Activated CD8-positive, alpha-beta memory T cell treated with anti-CD3 and anti-CD28 coated beads for 1 hour (primary cell): ENCODE measurements at places on chromosomes 1 and 21.

GRCh38 chr1:151372058-151372934, at the start of gene SELENBP1:
Gene SELENBP1, minus strand, starts transcription at chr1:151372705. Its CDS starts 64 bp downstream, at chr1:151372641.
- no peak for DNase-seq

- no peak for DNase-seq
These were observed 15.6 kb upstream of the ETV3 start for GRCh38 chr1:157153746-157154145.

DNA sequence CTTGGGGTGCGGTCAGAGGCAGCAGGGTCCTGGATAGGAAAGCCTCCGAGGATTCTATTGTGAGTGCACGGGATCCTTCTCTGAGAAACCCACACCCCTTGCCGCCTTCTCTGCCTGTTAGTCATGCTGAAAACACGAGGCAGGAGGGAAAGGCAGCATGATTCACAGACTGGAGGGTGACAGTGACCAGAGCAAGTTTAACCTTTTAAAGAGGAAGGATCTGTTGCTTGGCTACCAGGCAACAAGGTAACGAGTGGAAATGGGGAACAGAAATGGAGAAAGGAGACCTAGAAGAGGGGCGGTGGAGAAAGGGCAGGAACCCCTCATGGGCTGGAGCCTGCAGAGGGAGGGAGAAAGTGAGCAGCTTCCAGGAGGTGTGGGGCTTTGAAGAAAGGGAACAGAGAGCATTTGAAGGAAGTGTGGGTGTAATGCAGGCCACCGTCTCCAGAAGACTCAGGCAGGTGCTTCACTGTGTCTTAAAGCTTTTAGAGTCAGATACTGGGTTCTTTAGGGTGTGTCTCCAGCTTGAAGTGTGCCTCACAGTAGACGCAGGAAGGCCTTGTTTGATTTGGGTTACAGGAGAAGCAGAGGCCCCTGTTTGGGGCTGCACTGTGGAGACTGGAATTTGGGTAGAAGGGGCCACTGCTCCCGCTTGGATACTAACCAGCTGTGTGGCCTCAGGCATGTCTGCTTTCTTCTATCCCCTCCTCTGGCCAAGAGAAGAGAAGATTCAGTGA, 19.1 kb downstream of the OPTC start:
- no peak for DNase-seq

- DNase-seq = no peak
These were observed 11.5 kb downstream of the RAP1GAP start for GRCh38 chr1:21657456-21658190.

- no peak for DNase-seq
These were observed 150.7 kb upstream of the ZNF644 start for GRCh38 chr1:91172541-91172940.

GRCh38 chr1:61742620-61743430, 545 bp downstream of the PATJ start:
- no peak for DNase-seq

DNA sequence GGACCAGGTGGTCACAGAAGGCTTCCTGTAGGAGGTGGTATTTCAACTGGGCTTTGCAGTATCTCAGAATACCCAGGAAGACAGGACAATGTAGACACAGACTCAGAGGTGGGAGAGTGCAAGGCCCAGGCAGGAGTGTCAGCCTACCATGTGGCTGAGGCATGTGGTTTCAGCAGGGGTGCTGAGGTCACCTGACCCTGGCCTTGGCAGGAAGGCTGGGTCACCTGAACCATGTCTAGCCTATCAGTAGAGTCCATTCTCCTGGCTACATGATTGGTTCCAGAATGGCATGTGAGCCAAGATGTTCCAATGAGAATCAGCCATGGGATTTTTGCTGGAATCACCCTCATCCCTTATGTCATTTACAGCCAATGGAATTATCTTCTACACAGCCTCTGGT, 169.4 kb downstream of the ACTL8 start:
- DNase-seq = no peak

GRCh38 chr1:35854989-35855700, 27.9 kb upstream of the AGO1 start:
- DNase-seq = no peak

DNA sequence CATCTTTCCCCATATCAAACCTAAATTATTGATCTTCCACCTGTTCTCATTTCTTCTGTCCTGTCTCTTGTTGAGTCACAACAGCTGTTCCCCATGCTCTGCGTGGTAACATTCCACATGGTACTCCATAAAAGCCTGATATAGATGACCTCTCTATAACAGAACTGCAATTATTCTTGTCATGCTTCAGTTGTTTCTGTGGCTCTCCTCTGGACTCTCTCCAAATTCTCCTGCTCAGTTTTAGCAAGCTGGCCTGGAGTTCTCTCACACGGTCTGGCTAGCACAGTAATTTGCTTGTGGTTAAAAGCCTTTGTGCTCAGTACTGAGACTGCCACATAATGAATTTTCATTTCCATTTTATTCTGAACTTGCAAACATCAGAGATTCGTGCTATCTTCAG, 10.6 kb upstream of the LRRC39 start:
- no peak for DNase-seq

GRCh38 chr1:50980505-50980904, 10.5 kb downstream of the CDKN2C start:
- no peak for DNase-seq

GRCh38 chr1:202207292-202207691, 13.7 kb downstream of the LGR6 start:
- no peak for DNase-seq

DNA sequence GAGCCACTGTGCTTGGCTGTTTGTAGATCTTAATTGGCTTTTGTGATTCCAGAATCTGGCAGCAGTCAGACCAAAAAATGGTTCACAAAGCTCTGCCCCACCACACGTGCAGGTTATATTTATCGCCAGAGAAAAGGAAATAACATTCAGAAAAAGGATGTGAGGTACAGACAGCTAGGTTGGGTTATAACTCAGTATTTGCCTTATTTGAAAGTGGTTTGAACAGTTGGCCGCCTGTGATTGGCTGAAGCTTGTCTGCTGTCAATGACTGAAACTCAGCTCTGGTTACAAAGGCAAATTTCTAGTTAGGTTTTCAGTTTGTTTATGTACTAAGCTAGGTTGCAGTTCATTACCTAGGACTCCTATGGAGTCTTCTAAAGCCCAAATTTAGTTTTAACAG, 9.6 kb downstream of the SH3BGR start:
- no peak for DNase-seq

DNA sequence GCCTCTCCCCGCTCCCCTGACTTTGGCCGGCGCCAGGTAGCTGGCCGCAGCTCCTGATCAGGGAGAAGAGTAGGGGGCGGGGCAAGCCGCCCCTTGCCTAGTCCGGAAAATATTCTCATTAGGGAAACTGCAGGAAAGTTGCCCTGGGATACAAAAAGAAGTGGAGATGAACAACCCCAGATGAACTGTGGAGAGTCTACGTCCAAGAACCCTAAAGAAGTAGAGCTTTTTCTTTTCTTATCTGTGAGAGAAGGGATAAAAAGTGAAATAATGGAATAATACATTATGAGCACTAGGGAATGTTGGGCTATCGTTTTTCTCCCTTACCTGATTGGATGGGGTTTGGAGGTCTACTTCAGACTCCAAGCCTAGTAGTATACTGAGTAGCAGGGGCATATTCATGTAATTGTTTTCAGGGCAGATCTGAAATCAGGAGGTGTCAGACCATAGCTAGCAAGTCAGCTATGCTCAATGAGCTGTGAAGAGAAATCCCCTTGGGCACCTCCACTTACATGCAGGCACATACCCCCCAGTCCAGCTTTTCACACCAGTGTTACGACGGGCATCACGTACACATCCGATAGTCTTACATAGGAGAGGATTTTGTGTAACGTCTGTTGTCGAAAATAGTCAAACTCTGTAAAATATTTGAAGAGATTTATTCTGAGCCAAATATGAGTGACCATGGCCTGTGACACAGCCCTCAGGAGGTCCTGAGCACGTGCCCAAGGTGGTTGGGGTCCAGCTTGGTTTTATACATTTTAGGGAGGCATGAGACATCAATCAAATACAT, 1.7 kb upstream of the DUSP10 start:
- no peak for DNase-seq

- no peak for DNase-seq
These were observed 16.5 kb downstream of the PLA2G2D start for GRCh38 chr1:20102875-20103274.

DNA sequence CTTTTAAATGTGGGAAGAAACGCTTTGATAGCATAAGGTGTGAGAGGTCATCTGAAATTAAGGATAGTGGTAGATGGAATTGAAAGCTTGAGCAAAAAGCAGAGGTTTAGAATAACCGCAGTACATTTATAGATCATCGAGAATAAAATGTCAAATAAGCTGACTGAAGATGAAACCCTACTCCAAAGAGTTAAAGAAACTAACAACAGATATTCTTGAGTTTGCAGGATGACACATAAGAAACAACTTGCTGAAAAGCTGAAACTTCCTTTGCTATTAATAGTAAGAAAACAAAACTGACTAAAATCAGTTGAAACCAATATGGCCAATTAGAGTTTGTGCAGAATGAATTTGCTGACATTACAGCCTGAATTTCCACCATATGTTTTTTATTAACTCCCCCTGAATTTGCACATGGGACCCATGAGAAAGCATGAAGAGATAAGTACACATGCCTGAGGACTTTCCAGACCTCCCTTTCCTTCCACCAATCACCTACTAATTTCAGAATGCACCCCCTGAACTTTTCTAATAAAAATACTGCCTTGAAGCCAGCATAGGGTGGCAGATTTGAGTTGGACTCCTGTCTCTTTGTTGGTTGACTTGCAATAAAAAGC, 1.7 kb upstream of the C1orf185 start:
- no peak for DNase-seq

- no peak for DNase-seq
These were observed 365.6 kb downstream of the ZP4 start for GRCh38 chr1:237525102-237525501.

DNA sequence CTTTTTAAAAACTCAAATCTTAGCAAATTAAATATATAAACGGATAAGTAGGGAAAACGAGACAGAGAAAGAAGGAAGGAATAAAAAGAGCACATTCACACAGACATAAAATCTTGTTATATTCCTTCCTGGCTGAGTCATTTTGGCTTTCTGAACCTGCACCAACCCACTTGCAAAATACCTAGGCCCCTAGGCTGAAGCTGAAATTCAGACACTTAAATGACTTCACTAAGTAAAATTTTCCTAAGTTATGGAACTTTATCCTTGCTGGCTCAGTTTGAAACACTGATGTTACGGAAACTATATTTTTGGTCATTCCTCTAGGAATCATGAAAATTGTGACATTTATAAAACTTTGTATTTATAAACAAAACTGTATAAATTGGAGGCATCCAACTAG, 462.8 kb upstream of the NFIA start:
- no peak for DNase-seq

GRCh38 chr1:205925736-205926135, 17.5 kb downstream of the SLC26A9 start:
- DNase-seq = no peak

DNA sequence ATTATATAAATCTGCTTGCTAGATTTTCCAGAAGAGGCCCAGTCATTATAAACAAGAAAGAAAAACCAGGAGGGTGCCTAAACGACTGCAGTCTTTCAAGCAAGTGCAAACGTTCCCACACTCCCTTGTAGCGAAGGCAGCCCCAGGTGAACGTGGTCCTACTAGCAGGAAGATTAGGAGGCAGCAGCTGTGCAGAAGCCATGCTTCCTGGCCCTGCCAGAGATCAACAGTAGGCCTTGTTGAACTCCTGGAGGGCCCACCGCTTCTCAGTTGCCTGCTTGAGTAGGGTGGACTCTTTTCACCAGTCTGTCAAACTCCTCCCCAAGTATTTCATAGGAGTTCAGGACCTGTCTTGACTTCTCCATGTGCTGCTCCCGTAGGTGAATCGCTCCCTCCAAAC, 163.0 kb upstream of the GORAB start:
- no peak for DNase-seq

DNA sequence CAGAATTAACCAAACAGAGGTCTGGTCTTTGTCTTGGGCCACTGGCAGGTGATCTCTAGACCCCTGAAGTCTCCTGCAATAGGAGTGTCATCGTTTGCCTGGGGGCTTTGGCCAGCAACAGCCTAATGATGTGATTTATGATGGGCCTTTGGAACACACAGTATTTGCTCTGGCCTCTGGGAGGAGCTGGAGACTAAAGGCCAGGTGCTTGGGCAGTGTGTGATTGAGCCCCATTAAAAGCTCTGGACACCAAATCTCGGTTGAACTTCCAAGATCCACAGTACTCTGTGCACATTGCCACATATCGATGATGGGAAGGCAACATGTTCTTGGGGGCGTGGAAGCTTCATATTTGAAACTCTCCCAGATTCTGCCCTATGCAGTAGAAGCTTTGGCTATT, 32.0 kb upstream of the TLR5 start:
- no peak for DNase-seq

DNA sequence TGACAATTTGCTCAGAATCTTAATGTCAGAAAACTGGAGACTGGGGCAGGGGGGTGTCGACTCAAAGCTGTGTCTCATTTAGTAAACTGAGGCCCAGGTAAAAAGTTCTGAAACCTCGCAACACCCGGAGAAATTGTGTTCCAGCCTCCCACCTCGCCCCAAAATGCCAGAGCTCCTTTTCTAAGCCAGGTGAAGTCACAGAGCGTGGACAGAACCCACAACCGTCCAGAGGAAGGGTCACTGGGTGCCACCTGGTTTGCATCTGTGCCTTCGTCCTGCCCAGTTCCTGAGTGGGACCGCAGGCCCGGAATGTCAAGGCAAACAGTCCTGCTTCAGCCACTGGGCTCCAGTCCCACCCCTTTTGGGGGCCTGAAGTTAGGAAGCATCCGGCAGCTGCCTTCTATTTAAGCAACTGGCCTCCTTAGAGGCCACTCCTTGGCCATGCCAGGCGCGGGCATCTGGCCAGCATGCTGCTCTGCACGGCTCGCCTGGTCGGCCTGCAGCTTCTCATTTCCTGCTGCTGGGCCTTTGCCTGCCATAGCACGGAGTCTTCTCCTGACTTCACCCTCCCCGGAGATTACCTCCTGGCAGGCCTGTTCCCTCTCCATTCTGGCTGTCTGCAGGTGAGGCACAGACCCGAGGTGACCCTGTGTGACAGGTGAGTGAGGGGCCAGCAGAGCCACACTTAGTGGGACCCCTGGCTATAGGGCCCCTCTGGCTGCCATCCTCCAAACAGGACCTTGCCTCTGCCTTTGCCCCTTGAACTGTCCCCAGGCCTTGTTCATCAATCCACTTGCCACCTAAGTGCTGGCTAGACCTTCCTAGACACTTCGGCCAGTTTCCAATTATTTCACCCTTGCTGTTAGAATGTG, at the start of gene TAS1R1:
TSS of gene TAS1R1 (plus strand) at position 401 of the 872 bp plus-strand sequence. CDS start at position 468, 67 bp downstream.
- no peak for DNase-seq

GRCh38 chr1:28326515-28326914, 2.3 kb upstream of the MED18 start:
- no peak for DNase-seq

- DNase-seq = no peak
These were observed 207.9 kb upstream of the LYPLAL1 start for GRCh38 chr1:218965821-218966220.

- DNase-seq = no peak
These were observed 36.0 kb upstream of the POFUT2 start for GRCh38 chr21:45323487-45324311.

- no peak for DNase-seq
These were observed 630.0 kb upstream of the RGS18 start for GRCh38 chr1:191528275-191528674.

- DNase-seq = no peak
These were observed 280.5 kb downstream of the DSCAM start for GRCh38 chr21:40566486-40566885.
